ENCODE measurements at places on chromosomes 2 and 18. TPM values are rescaled to one million over a fixed set of nuclear protein-coding genes. Genes with fewer than 3 reads are reported as not detected.
A peak's percentile ranks its signal among the peaks of the same experiment; 100 is the strongest.

DNA sequence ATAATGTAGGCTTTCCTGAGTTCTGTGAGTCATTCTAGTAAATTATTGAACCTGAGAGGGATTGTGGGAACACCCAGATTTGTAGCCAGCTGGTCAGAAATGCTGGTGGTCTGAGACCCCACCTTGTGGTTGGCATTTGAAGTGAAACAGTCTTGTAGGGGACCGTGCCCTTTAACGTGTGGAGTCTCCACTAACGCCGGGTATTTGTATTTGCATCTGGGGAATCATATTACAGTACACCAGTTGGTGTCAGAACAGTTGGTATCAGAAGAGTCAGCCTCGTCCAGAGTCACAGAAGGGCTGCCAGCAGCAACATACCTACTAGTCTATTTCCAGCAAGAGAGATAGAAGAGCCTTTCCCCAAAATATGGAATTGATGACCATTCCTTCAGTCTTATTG lies 38.3 kb upstream of the PTPN4 start:
- no peak overlapping the region for H3K27ac ChIP-seq
- H3K27me3 ChIP-seq: peaks cover 2% of the 10 kb centered on the region
- no peaks in the 10 kb centered on the region for H3K36me3 ChIP-seq
- H3K4me1 ChIP-seq: peaks cover 6% of the 10 kb centered on the region

GRCh38 chr2:175690113-175690837 lies 311.8 kb downstream of the LNPK start:
- H3K36me3 ChIP-seq: no peaks in the 10 kb centered on the region
- peak; percentile 78 for DNase-seq
- no peak overlapping the region for H3K4me3 ChIP-seq
- no peak overlapping the region for H3K27ac ChIP-seq

DNA sequence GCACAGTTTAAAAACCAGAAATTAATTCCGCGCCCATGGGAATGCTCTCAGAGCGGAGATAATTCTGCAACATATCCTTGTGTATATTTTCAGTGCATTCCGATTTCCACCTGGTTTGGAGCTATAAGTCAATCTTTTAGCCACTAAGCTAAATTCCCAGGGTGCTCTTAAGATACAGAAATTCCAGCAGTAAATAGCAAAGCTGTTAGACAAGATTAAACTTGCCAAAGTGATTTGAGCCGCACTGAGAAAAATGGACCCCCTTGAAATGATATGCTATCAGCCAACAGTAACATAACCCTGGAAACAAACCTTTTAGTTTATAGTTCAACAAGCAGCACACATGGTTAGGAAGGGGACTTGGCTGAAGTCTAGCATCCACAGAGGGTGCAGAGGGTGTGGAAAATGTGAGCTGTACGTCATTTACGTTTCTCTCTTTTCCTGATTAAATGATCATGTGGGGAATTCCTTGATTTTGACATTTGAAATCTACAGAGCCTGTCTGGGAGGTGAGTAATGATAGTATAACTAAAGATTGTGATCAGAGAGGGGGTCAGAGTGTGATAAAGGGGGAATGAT lies 99.8 kb upstream of the COPS8 start:
- no peaks in the 10 kb centered on the region for H3K36me3 ChIP-seq
- no peaks in the 10 kb centered on the region for H3K4me1 ChIP-seq
- H3K27ac ChIP-seq: no peak overlapping the region
- DNase-seq: no peak
- peaks cover 6% of the 10 kb centered on the region for H3K27me3 ChIP-seq
- no peak overlapping the region for H3K4me3 ChIP-seq

DNA sequence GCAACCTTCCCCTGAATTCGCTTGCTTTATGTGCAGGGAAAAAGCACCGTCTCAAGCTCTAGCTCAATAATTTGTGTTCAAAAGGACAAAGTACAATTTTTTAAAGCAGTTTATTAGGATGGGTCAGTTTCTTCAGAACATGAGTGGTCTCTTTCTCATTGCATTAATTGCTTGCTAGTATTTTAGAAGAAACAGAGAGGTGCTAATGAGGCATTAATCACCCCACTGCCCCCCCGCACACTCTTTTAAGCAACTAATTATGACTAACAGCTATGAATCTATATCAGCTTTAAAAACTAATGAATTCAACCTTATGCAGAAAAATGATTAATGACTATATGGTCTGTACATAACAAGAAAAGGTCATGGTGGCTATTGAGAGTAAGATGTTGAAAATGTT lies 262.1 kb upstream of the ST6GAL2 start:
- no peaks in the 10 kb centered on the region for H3K27me3 ChIP-seq
- H3K4me3 ChIP-seq: no peak overlapping the region
- H3K4me1 ChIP-seq: no peaks in the 10 kb centered on the region

DNA sequence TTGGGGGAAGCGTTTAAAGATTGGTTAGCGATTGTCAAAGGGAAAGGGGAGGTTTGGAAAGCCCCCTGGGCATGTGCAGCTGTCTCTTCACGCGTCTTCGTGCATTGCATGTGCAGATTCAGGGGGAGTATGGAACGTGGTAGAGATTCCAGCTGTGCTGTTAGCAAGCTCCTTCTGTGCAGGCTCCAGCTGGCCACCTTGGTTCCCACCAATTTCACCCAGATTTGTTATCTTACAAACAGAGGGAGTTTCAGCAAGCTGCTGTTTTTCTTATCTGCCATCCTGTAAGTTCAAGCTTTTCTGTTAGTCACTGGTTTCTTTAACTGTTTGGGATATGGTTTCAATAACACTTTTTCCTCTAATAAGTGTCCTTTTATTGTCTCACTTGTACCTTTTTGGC lies 30.4 kb downstream of the FARP2 start:
- no peaks in the 10 kb centered on the region for H3K27me3 ChIP-seq
- no peak overlapping the region for H3K27ac ChIP-seq
- no peak overlapping the region for H3K4me3 ChIP-seq
- peaks cover 3% of the 10 kb centered on the region for H3K36me3 ChIP-seq

Gene CYP27C1
- not detected for total RNA-seq

Gene SNX17
- total RNA-seq: 120 TPM

Gene NFU1
- total RNA-seq: 32.3 TPM

Gene CXCR1
- not detected for total RNA-seq

Gene PKDCC
- not detected for total RNA-seq

All from activated CD4-positive, alpha-beta T cell treated with anti-CD3 and anti-CD28 coated beads, Interleukin-2, amount 10 ng/mL, durations not matched to agents 24 days and 14 days (primary cell).